Stimulated activated CD4-positive, alpha-beta T cell treated with anti-CD3 and anti-CD28 coated beads, Interleukin-1b, Interleukin-23, amount 100 ng/mL, for 1 hour (primary cell): ENCODE measurements at places on chromosomes 4 and X.

- no peak for DNase-seq
These were observed 26.0 kb upstream of the SETD7 start for GRCh38 chr4:139582044-139582443.

DNA sequence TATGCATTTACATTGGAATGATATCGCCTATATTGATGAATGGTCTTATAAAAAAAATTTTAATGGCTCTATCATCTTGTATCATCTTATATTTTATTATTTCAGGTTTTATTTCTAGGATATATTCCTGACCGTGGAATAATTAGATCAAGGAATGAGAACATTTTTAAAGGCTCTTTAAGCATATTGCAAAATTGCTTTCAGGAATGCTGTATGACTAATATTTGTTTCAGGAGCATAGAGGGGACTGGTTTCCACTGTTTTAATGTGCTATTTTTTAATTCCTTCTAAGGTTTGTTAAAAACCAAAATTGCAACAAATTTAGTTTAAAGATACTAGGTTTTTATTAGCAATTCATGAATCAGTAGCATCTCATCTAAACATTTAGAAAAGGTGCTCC lies 120.2 kb downstream of the BMPR1B start:
- no peak for DNase-seq

DNA sequence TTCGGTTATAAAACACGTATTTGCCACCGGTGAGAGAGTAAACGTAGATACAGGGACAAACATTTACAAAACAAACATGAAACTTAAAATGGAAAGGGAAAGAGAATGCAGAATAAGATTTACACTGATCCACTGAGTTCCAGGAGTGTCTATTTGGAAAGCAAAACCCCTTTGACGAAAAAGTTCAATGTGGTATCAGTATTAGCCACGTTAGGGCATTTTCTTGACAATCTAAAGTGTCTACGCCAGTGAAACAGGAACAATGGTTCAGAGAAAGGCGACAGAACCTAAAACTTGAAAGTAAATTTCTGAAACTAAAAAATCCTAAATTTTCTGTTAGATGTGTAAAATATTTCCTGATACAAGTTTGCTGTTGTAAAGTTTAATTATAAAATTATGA lies 278.5 kb upstream of the TENM3 start:
- DNase-seq, result no peak

DNA sequence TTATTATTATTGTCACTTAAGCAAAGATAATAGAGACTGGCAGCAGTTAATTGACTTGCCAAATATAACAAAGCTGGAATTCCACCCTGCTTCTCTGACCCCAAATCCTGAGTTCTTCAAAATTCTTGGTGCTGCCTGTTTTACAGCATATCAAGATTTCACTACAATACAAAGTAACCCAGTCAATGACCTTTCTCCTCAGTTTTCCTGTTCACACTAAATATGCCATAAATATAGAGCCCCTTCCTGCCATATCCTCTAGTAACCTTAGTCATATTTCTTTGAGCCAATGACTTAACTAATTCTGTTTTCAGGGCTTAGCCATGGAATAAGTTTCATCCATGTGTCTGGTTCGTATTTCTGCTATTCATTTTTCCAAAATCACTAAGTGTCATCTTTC lies 315.3 kb upstream of the HS3ST1 start:
- no peak for DNase-seq

GRCh38 chrX:134388161-134389109 lies 71.5 kb upstream of the HPRT1 start:
- no peak for DNase-seq

- no peak for DNase-seq
These were observed 78.8 kb upstream of the GPR174 start for GRCh38 chrX:79065696-79066095.

DNA sequence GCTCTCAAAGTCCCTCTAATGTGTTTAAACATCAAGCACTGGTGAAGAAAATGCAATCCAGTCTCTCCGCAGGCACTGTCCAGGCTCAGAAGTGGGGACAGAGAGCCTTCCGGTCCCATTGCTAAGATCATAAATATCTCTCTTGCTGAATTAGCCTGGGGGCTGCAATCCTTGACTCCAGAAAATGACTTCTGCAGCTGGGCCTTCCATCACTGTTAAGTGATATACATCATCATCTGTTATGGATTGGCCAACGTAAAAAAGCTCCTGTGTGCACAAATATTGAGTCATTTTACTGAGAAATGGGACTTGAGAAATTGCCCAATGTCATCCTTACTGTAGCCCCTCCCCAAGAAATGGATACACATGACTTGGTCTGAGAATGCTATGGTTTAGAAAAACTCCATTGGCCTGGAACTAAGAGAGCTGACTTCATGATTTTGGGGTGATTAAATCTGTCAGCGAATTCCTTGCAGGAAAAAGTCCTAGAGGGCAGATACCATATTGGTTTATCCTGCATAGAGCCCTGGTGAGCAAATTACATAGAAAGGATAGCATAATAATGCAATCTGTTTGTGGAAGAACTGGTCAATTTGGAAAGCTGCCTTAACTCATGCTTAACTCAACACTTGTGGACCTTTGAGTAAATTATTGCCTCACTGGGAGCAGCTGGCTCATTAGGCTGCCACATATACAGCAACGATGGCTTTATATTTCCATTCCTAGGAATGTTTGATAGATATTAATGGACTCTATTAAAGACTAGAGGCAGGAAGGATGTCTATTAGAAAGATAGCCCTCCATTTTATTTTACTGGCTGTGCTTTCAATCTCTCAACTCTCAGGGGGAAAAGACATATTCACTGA lies 346.1 kb downstream of the GBA3 start:
- DNase-seq, result no peak

DNA sequence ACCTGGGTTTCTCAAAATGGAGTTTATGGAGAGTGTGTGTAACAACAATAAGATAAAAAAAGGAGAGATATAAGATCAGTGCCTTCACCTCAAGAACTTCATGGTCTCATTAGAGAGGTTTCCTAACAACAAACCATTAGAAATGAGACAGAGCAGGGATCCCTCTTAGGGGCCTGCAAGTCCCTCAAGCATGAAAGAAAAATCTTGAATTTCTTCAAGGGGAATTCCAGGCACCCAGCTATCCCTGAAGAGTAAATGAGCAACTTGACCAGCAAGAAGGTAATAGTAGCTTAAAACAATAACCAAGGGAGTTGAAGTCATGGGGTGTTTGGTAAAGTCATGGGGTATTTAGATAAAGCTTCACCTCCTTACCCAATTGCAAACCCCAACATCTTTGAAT lies 49.7 kb upstream of the TLR3 start:
- no peak for DNase-seq

- DNase-seq, result no peak
These were observed 414.8 kb downstream of the OPHN1 start for GRCh38 chrX:68018248-68019203.

DNA sequence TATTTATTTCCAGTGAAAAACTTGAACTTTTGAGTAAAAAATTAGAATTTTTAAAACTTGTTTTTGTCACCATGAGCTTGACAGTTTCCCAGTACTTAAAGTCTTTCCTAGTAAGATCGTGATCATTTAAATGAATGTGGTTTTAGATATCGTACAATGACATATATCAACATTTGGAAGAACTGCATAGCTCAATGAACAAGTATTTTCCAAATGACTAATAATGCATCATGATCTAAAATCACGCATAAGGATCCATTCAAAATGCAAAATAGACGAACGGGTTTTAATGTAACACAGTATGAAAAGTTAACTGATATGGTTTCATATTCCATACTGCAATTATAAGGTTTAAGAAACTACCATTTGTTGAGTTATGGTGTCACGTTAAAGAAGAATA lies 4.1 kb upstream of the NDNF start:
- no peak for DNase-seq

GRCh38 chr4:75254745-75255144 lies 259.5 kb downstream of the RCHY1 start:
- no peak for DNase-seq

DNA sequence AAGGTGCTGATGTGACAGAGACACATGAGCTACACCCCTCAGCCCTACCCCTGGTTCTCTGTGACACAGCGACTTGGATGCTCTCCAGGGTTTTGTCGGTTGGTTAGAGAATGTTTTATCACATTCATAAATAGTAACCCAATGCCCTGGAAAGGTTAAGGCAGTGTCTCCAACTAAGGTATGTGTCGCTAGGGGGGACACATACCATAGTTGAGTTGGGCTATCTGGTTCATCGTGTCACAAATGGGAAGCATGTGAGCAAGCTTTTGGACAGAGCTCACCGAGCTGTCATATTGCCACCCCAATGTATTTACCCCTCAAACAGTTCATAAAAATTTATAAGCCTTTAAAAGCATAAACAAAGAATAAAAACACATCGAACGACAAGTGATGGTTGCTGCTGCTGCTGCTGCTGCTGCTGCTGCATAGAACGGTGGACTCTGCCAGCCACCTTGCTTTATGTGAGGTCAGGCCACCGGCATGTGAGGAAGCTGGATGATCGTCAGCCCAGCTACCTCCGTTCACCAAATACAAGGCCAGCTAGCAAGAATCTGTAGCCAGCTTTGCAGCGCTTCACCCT lies 55.9 kb downstream of the STOX2 start:
- no peak for DNase-seq

DNA sequence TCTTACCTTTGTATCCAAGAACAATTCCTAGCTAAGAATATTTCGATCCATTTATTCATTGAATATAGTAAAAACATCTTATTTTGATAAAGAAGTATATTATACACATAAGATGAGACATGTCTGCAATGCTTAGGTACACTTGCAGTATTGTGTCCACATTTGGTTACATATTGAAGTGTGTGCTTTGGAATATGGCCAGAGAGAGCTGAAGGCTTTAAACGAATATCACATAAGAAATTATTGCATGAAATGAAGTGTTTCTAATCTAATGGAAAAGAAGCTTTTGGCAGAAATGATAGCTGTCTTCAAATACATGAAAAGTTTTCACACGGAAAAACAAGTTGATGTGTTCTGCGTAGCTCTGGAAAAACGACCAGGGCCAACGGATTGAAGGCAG lies 516.1 kb upstream of the ZFP42 start:
- DNase-seq, result no peak

DNA sequence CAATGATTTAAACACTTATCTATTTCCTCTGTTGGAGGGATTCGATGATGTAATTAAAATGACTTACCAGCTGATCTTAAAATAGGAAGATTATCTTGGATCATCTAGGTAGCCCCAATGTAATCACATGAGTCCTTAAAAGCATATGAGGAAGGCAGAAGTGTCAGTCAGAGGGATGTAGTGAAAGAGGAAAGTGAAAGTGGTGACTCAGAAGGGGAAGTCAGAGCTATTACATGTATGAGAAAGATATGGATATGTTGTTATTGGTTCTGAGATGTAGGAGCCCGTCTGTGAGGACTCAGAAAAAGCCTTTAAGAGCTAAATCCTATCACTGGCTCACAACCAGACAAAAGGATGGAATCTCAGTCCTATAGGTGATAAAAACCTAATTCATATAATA lies 456.4 kb downstream of the DACH2 start:
- no peak for DNase-seq

DNA sequence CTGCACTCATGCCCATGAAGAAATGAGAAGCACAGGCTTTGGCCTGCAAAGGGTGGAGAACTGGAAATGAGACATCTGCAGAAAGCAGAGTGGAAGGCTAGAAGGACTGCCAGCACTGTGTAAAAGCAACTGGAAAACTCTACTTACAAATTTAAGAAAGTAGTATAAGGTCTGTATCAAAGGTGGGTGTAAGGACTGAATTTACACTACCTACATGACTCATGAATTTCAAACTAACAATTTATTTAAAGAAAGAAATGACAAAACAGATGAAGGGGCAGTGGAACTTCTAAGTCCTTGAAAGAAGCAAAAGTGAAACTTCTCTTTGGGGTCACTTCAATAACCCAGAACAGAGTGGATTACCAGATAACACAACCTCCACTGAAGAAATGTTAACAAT lies 71.2 kb downstream of the SLC10A7 start:
- no peak for DNase-seq

DNA sequence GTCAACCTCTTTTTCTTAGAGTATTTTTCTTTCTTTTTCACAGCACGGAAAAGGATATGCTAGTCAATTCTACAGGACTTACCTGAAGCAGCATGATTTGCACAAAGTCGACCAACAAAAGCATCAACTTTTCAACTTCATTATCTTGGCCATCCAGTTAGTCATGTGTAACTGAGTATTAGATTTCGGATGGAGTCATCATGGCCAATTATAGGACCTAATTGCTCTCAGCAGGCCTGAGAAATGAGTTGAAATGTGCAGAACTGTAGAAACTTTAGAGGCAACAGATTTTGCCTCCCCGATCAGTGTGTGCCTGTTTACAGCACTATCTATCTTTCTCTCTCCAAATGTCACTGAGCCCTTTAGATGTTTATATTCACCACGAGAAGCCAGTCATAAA lies 41.0 kb downstream of the PCDH10 start:
- no peak for DNase-seq

DNA sequence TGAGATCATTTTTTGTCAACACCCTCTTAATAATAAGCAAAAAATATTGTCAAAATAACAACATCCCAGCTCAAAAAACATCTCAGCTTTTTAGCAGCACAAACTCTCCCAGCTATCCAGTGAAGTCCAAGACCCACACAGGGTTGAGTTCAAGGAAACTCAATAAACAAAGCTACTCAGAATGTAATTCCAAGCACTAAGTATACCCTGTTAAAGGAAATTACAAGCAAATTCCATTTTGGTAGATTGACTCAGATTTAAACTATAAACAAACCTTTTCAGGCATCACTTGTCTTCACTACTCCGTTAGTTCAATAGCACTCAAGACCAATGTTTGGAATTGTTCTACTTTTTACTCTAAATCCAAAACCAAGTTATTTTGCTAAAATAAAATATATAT lies 506.0 kb upstream of the INTU start:
- DNase-seq, result no peak

GRCh38 chr4:186725469-186726425 lies 2.1 kb upstream of the FAT1 start:
- DNase-seq, result no peak

DNA sequence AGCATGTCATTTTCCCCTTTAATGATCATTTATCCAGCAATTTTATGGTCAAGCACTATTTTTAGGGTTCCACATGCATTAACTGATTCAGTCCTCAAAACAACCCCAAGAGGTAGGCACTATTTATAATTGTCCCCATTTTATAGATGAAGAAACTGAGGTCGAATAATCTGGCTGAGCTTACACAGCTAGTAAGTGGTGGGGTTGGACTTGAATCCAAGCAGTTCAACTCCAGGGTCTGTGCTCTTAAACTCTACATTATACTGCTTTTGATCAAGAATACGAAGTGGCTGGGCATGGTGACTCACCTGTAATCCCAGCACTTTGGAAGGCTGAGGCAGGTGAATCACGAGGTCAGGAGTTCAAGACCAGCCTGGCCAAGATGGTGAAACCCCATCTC lies 3.2 kb upstream of the CHRNA9 start:
- no peak for DNase-seq

GRCh38 chr4:13849778-13850177 lies 222.3 kb upstream of the BOD1L1 start:
- no peak for DNase-seq
